ENCODE measurements at places on chromosomes 16 and 17.

DNA sequence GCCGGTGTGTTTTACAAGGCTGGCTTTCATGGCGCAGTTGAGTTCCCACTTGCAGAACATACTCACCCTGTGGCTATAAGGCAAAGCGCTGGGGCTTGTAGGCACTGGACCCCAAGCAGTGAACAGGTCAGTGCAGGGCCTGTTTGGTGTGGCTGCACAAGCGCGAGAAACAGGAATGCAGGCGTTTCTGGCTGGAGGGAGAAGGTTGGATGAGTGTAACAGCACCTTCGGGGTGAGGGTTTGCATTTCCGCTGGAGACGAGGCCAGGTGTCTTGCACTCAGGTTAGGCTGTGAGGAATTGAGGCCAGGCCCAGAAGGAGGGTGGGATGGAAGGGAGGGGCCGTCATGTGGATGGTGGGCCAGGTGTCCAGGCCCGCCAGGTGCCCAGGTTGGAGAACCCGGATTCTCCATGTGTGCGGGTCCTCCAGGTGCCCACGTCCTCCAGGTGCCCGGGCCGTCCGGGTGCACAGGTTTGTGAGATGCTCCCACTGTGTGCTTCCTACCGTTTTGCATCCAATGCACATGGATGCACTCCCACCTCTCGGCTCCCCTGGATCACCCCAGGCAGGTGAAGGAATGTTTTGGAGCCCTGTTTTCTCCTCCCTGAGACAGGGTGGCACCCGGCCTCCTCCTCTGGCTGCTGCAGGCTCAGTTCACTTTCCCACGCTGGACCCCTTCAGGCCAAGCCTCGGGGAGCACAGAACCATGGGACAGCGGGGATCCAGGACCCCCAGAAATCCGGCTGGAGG lies 46.0 kb downstream of the SLC7A5 start:
- peaks cover 6% of the 10 kb centered on the region for H3K4me1 ChIP-seq
- DNase-seq: no peak
- no peak overlapping the region for H3K4me3 ChIP-seq
- no peaks in the 10 kb centered on the region for H3K27me3 ChIP-seq
- no peak overlapping the region for H3K27ac ChIP-seq
- no peaks in the 10 kb centered on the region for H3K36me3 ChIP-seq

GRCh38 chr16:67329901-67330300 lies 3.3 kb downstream of the LRRC36 start:
- DNase-seq: no peak
- no peak overlapping the region for H3K27ac ChIP-seq
- peaks cover 4% of the 10 kb centered on the region for H3K27me3 ChIP-seq
- H3K4me1 ChIP-seq: peaks cover 6% of the 10 kb centered on the region

GRCh38 chr17:16121915-16122314 lies 93.4 kb downstream of the NCOR1 start:
- no peak overlapping the region for H3K27ac ChIP-seq
- no peaks in the 10 kb centered on the region for H3K4me1 ChIP-seq
- no peaks in the 10 kb centered on the region for H3K27me3 ChIP-seq

GRCh38 chr17:50837286-50837979 lies 2.0 kb downstream of the WFIKKN2 start:
- no peak for DNase-seq
- H3K27ac ChIP-seq: no peak overlapping the region
- no peak overlapping the region for H3K4me3 ChIP-seq

DNA sequence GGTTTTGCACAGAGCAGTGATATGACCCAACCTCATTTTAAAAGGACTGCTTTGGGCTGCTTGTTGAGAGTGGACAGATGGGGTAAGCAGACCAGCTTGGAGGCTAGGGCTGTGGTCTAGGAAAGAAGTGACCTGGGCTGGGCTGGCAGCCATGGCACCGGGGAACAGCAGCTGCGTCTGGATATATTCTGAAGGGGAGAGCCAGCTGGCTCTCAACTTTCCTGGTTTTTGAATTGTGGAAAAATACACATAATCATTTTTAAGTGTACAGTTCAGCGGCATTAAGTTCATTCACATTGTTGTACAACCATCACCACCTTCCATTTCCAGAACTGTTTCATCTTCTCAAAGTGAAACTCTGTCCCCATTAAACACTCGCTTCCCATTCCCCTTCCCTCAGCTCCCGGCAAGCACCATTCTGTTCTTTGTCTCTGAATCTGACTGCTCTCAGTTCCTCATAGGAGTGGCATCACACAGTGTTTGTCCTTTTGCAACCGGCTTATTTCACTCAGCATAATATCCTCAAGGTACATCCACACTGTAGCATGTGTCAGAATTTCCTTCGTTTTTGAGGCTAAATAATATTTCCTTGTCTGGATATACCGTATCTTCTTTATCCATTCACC lies 113.2 kb downstream of the SPECC1 start:
- H3K27me3 ChIP-seq: no peaks in the 10 kb centered on the region
- no peaks in the 10 kb centered on the region for H3K36me3 ChIP-seq
- no peak for DNase-seq
- no peaks in the 10 kb centered on the region for H3K4me1 ChIP-seq
- H3K27ac ChIP-seq: no peak overlapping the region

DNA sequence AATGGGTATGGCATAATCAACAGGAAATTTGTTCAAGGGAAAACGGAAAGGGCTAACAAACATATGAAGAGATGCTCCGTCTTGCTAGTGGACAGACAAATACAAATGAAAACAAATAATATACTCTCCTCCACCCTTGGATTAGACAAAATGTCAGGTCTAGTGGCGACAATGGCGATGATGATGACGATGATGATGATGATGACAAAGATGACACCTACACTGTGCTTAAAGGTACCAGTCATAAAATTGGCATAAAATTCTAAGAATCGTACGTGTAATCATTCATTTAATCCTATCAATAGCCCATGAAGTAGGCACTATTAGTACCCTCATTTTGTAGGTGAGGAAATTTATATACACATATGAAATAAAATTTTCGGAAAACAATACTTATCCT lies 174.6 kb downstream of the PMP22 start:
- H3K27ac ChIP-seq: no peak overlapping the region
- H3K4me1 ChIP-seq: no peaks in the 10 kb centered on the region
- no peaks in the 10 kb centered on the region for H3K36me3 ChIP-seq

- H3K27me3 ChIP-seq: no peaks in the 10 kb centered on the region
- peak; percentile 54 for DNase-seq
- no peak overlapping the region for H3K27ac ChIP-seq
- no peaks in the 10 kb centered on the region for H3K4me1 ChIP-seq
- peaks cover 70% of the 10 kb centered on the region for H3K36me3 ChIP-seq
Measured at GRCh38 chr16:67883872-67884261, 818 bp upstream of the NRN1L start.

DNA sequence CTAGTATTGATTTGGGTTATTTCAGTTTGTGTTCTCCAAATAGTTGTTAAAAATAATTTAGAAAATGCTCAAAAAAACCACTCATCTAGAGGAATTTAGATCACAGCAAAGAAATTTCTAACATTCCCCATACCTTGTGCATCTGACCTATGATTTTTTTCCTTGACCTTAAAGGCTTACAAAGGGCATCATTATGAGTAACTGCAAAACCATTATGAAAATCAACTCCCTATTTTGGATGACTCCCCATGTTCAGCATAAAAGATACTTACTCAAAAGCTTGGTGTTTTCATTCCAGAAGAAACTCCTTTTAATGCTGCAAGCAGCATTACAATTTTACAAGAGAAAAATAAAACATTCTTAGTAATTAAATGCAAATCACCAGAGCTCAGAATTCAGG lies 83.2 kb downstream of the GRIN2A start:
- no peak for DNase-seq
- H3K27me3 ChIP-seq: no peaks in the 10 kb centered on the region
- no peak overlapping the region for H3K27ac ChIP-seq
- no peaks in the 10 kb centered on the region for H3K4me1 ChIP-seq

- H3K27ac ChIP-seq: no peak overlapping the region
- no peaks in the 10 kb centered on the region for H3K36me3 ChIP-seq
- no peak for DNase-seq
Measured at GRCh38 chr17:66767154-66767933, 67.6 kb upstream of the CACNG5 start.

GRCh38 chr17:16676676-16677268 lies 13.3 kb upstream of the CCDC144A start:
- no peaks in the 10 kb centered on the region for H3K36me3 ChIP-seq
- no peaks in the 10 kb centered on the region for H3K4me1 ChIP-seq
- no peak for DNase-seq
- no peak overlapping the region for H3K4me3 ChIP-seq
- no peaks in the 10 kb centered on the region for H3K27me3 ChIP-seq
- H3K27ac ChIP-seq: no peak overlapping the region

GRCh38 chr17:40347319-40348135 lies 17.0 kb downstream of the GJD3 start:
- H3K27ac ChIP-seq: peak overlapping the region; percentile 71
- H3K4me1 ChIP-seq: peaks cover 58% of the 10 kb centered on the region
- no peak for DNase-seq
- no peak overlapping the region for H3K4me3 ChIP-seq
- H3K36me3 ChIP-seq: peaks cover 44% of the 10 kb centered on the region

DNA sequence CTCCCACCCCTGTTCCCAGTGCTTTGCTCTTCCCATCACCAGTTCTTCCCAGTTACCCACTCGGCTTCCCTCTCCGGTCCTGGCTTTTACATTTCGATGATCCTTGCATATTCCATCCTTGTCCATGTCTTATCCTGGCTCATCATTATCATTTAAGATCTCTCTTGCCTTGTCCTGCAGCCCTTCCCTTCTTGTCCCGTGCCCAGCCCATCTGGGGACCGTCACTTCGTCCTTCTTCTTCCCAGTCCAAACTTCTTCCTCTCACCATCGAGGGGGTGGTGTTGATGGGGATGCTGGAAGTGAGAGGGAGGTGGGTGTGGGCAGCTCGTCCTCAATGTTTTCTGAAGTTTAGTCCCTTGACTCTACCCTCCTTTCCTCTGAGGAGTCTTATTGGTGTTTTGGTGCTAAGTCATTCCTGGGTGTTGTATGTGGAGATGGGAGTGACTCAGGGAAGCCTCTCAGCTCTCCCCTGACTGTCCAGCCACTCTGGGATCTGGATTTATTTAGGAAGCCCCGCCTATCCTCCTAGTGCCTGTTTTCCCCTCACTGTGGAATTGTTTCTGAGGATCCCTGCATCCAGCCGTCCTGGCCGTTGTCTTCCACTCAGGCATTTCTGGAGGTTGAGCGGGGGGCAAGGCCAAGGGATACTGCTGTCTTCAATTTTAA lies 975 bp downstream of the SNX29 start:
- no peaks in the 10 kb centered on the region for H3K27me3 ChIP-seq
- no peaks in the 10 kb centered on the region for H3K36me3 ChIP-seq
- H3K4me3 ChIP-seq: peak overlapping the region; percentile 88
- no peak for DNase-seq
- H3K4me1 ChIP-seq: peaks cover 9% of the 10 kb centered on the region

GRCh38 chr17:17935321-17936271 lies 36.6 kb downstream of the TOM1L2 start:
- DNase-seq: no peak
- no peaks in the 10 kb centered on the region for H3K27me3 ChIP-seq
- peaks cover 14% of the 10 kb centered on the region for H3K4me1 ChIP-seq
- no peak overlapping the region for H3K4me3 ChIP-seq
- no peak overlapping the region for H3K27ac ChIP-seq

- no peak overlapping the region for H3K4me3 ChIP-seq
- H3K27ac ChIP-seq: no peak overlapping the region
- no peaks in the 10 kb centered on the region for H3K4me1 ChIP-seq
- no peaks in the 10 kb centered on the region for H3K27me3 ChIP-seq
- H3K36me3 ChIP-seq: peaks cover 6% of the 10 kb centered on the region
Measured at GRCh38 chr17:4850246-4850645, 17.1 kb downstream of the MINK1 start.

- no peak overlapping the region for H3K4me3 ChIP-seq
- H3K36me3 ChIP-seq: peaks cover 7% of the 10 kb centered on the region
- no peaks in the 10 kb centered on the region for H3K4me1 ChIP-seq
- H3K27ac ChIP-seq: no peak overlapping the region
- DNase-seq: no peak
Measured at GRCh38 chr17:30405161-30405560, 26.4 kb downstream of the CPD start.

- no peak for DNase-seq
- H3K27ac ChIP-seq: no peak overlapping the region
- no peaks in the 10 kb centered on the region for H3K36me3 ChIP-seq
- H3K4me1 ChIP-seq: no peaks in the 10 kb centered on the region
Measured at GRCh38 chr16:65658349-65658748, 536.5 kb upstream of the CDH11 start.

- peaks cover 30% of the 10 kb centered on the region for H3K4me1 ChIP-seq
- no peak for DNase-seq
- peak within 1 kb of the TSS; percentile 11 for H3K4me3 ChIP-seq
- peaks cover 8% of the 10 kb centered on the region for H3K36me3 ChIP-seq
- H3K27me3 ChIP-seq: no peaks in the 10 kb centered on the region
- peak within 1 kb of the TSS; percentile 94 for H3K27ac ChIP-seq
Measured at GRCh38 chr17:4950746-4951204, at the start of gene ENO3. Gene ENO3, plus strand, starts transcription at chr17:4951119. Its CDS starts 711 bp downstream, at chr17:4951830.

- peak; percentile 55 for DNase-seq
- no peaks in the 10 kb centered on the region for H3K27me3 ChIP-seq
- H3K4me3 ChIP-seq: no peak overlapping the region
- peaks cover 61% of the 10 kb centered on the region for H3K36me3 ChIP-seq
- H3K27ac ChIP-seq: peak overlapping the region; percentile 22
Measured at GRCh38 chr17:75848523-75849278, 4.5 kb upstream of the UNC13D start.

DNA sequence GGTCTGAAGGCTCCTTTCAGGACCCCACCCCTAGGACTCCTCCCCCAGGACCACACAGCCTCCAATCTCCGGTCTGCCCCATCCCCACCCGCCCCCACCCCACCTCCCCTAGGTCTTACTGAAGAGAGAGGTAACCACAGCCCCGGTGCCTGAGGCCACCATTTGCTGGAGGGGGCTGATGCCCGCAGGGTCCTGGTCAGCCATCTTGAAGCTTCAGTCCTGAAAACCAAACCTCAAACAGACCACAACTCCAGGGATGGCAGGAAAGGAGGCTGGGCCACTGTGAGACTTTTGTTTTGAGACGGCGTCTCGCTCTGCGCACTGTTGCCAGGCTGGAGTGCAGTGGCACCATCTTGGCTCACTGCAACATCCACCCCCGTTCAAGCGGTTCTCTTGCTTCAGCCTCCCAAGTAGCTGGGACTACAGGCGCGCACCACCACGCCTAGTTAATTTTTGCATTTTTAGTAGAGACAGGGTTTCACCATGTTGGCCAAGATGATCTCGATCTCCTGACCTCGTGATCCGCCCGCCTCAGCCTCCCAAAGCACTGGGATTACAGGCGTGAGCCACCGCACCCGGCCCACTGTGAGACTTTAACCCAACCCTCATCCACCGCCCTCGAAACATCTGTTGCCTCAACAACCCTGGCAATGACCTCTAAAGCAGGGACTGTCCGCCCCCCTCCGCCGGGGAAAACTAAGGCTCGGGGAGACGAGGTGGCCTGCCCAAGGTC lies 1.1 kb downstream of the SLC25A39 start:
- peak overlapping the region; percentile 85 for H3K4me3 ChIP-seq
- H3K27me3 ChIP-seq: no peaks in the 10 kb centered on the region

- peaks cover 10% of the 10 kb centered on the region for H3K36me3 ChIP-seq
- no peaks in the 10 kb centered on the region for H3K27me3 ChIP-seq
- H3K4me3 ChIP-seq: no peak overlapping the region
- no peaks in the 10 kb centered on the region for H3K4me1 ChIP-seq
Measured at GRCh38 chr16:50093607-50094539, 28.1 kb downstream of the HEATR3 start.

- H3K4me1 ChIP-seq: peaks cover 7% of the 10 kb centered on the region
- no peak for DNase-seq
- no peak overlapping the region for H3K27ac ChIP-seq
- H3K4me3 ChIP-seq: peak overlapping the region; percentile 35
Measured at GRCh38 chr16:53510704-53511070, 7.7 kb upstream of the AKTIP start.

Measured in effector memory CD4-positive, alpha-beta T cell (primary cell).